ENCODE measurements at places on chromosomes 2 and 18.

GRCh38 chr18:12895014-12895413 lies 11.0 kb upstream of the PTPN2 start:
- no peak for DNase-seq

GRCh38 chr18:3060667-3061580 lies 48.0 kb upstream of the LPIN2 start:
- DNase-seq = no peak

DNA sequence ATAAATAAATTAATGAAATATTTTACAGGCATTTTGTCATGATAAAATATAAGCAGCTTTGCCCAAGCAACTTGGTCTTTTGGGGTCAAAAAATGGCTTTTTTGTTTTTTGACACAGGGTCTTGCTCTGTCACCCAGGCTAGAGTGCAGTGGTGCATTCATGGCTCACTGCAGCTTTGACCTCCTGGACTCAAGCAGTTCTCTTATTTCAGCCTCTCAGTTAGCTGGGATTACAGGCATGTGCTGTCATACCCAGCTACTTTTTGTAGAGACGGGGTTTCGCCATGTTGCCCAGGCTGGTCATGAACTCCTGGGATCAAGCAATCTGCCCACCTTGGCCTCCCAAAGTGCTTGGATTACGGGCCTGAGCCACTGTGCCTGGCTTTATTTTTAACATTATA lies 51.0 kb downstream of the ABI2 start:
- DNase-seq = no peak

GRCh38 chr2:199469514-199470360 lies 12.0 kb upstream of the SATB2 start:
- no peak for DNase-seq

GRCh38 chr18:75264926-75265597 lies 54.5 kb downstream of the TSHZ1 start:
- no peak for DNase-seq

DNA sequence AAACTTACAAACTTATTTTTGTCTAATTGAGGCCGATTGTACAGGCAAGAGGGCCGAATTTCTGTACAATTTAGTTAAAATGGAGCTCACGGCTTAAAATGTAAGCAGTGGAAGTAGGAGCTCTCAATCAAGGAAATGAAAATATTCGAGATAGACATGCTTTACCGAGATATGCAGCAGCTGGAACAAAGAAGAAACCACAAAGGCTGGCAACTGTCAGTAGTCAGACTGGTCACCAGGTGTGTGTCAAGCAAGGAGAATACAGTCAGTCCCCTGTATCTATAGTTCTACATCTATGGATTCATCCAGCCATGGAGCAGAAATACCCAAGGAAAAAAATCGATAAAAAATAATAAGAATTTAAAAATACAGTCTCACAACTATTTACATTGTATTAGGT lies 122.6 kb downstream of the WDSUB1 start:
- DNase-seq = no peak

DNA sequence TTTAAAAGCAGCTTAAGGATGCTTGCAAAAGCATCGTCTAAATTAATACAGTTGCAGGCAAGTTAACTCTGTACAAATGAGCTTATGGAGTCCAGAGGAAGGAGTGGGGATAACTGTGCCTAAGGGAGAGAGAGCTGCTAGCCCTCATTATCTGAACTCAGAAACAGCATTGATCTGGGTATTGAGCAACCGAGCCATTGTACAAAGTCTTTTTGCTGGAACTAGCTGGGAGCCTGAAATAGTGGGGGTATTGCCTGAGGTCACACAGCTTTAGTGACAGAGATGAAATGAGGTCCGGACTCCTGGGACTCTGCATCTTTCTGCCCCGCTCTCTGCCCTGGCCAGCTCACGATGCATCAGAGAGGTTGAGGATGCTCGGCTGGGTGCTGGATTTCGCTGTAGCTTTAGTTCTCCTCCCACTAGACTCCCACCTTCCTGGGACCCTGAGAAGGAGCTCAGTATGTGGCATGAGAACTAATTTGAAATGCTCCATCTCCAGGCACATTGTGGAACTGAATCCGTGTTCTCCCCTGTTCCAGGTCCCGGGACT lies 67.5 kb upstream of the ATG16L1 start:
- DNase-seq = no peak

- no peak for DNase-seq
Measured at GRCh38 chr2:130393318-130393910, 37.6 kb downstream of the PTPN18 start.

GRCh38 chr2:146916914-146917313 lies 927.9 kb upstream of the ACVR2A start:
- DNase-seq = no peak

GRCh38 chr2:70043252-70043875 lies 43.9 kb upstream of the PCBP1 start:
- DNase-seq = no peak

GRCh38 chr18:22558945-22559385 lies 141.2 kb upstream of the CTAGE1 start:
- DNase-seq = no peak

GRCh38 chr18:59961070-59961469 lies 61.3 kb downstream of the PMAIP1 start:
- no peak for DNase-seq

DNA sequence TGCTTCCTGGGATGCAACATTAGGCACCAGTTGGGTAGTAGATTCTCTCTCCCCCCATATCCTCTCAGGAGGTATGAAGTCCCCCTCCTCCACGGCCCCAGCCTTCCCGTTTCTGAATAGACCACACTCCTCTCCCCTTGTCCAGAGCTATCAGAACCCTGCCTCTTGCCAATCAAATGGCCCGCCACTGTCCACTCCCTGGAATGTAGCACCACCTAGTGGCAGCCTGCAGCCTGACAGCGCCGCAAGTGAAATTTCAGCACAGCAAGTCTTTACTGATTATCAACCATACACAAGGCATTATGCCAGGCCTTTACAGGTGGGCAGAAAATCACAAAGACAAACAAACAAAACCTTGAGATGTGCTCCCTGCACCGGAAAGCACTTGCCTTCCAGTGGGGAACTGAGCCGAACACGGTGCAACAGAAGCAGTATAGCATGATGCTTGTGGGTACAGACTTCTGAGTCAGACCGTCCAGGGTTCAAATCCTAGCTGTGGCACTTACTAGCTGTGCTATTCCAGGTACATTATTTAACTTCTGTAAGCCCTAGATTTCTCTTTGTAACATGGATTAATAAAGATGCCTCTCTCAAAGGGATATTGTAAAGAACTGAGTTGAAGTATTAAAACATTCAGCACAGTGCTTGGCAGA lies 174.0 kb downstream of the SMAD2 start:
- peak; percentile 27 for DNase-seq

DNA sequence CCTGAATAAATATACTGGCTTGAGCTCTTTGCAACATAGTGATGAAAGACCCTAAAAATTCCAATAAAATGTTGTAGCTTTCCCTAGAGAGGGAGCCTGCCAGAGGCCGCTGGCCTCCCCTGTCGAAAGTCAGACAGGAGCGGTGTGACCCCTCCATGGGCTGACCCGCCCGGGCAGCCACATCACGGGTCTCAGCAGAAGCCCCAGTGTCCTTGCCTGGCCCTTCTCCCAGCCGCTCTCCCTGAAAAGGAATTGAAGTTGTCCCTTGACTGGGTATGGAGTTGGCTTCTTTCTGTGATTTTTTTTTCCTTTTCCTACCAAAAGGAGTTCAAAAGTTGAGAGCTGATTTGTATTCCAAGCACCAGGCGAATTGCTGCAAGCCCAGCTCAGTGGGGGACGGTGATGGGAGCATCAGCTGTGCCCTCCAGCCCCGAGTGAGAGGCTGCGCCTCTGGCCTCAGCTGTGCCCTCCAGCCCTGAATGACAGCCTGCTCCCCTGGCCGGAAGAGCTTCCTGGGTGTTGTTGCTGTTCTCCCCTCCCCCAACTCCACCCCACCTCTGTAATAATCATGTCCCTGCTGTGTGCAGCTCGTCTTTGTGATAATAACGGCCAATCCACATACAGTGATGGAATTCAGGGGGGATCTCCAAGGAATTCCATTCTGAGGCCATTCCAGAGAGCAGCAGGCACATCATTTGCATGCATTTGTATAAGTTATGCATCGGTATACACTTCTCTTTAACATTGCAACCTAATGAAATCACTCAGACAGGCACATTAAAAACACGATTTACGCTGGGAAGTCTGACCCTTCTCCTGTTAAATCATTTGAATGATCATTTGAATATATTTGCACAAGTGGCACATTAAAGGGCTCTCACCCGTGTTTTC lies 501.0 kb downstream of the EIPR1 start:
- no peak for DNase-seq

DNA sequence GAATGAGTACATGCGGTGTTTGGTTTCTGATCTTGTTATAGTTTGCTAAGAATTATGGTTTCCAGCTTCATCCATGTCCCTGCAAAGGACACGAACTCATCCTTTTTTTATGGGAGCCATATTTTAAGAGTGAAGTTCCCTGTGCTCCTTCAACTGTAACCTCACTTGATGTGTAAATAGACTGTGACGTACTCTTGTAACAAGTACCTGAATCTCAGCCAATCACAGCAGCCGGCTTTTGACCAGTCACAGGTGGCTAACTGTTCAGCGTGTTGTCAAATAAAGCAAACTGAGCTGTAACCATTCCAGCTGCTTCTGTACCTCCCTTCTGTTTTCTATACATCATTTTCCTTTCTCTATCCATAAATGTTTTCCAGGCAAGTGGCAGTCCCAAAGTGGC lies 774.3 kb upstream of the HS6ST1 start:
- no peak for DNase-seq

- no peak for DNase-seq
Measured at GRCh38 chr2:176490061-176490861, 221.0 kb downstream of the MTX2 start.

DNA sequence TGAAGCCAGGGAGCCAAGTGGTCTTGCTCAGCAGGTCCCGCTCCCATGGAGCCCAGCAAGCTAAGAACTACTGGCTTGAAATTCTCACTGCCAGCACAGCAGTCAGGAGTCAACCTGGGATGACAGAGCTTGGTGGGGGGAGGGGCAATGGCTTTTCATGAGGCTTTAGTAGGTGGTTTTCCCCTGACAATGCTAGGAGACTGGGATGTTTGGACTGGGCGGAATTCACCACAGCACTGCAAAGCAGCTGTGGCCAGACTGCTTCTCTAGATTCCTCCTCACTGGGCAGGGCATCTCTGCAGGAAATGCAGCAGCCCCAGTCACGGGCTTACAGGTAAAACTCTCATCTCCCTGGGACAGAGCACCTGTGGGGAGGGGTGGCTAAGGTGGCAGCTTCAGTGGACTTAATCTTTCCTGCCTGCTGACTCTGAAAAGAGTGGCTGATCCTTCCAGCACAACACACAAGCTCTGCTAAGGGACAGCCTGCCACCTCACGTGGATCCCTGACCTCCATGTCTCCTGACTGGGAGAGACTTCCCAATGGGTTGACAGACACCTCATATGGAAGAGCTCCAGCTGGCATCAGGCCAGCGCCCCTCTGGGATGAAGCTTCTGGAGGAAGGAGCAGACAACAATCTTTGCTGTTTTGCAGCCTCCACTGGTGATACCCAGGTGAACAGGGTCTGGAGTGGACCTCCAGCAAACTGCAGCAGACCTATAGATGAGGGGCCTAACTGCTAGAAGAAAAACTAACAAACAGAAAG lies 349.7 kb upstream of the ST6GAL2 start:
- DNase-seq = no peak

- no peak for DNase-seq
Measured at GRCh38 chr2:173978447-173978846, 13.3 kb upstream of the SP3 start.

DNA sequence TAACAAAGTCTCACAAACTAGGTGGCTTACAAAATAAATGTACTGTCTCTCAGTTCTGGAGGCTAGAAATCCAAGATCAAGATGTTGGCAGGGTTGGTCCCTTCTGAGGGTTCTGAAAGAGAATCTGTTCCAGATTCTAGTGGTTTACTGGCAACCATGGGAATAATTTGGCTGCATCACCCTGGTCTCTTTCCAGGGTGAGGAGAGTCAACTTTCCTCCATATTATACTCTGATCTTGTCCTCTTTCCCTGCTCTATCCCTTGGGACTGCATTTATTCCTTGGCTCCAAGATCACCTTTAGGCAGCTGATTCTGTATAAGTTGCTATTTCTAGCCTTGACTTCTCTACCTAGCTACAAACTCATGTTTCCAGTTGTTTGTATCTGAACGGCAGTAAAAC lies 35.2 kb downstream of the SLC40A1 start:
- DNase-seq = no peak

- DNase-seq = no peak
Measured at GRCh38 chr18:22613788-22614187, 196.1 kb upstream of the CTAGE1 start.

DNA sequence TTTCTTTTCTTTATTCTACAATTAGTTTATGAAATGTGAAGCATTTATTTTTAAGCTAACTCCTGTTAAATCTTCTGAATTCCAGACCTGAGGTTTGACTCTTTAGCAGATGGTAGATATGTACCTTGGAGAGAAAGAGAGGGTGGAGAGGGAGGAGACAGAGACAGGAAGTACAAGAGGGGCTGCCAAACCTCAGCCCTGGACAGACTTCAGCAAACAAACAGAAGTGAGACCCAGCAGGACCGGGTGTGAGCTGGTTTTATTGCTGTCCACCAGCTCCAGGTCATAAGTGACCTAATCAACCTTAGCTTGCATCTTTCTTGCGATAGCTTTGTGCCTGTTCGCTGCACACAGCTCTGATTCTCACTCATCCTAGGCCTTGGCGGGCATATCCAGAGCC lies 168.6 kb downstream of the CNTNAP5 start:
- DNase-seq = no peak

GRCh38 chr2:102261467-102262135 lies 49.8 kb upstream of the IL1RL1 start:
- no peak for DNase-seq

GRCh38 chr2:72745679-72746368 lies 80.0 kb downstream of the EXOC6B start:
- DNase-seq = no peak

GRCh38 chr2:127451981-127452380 lies 33.8 kb downstream of the PROC start:
- DNase-seq = no peak

DNA sequence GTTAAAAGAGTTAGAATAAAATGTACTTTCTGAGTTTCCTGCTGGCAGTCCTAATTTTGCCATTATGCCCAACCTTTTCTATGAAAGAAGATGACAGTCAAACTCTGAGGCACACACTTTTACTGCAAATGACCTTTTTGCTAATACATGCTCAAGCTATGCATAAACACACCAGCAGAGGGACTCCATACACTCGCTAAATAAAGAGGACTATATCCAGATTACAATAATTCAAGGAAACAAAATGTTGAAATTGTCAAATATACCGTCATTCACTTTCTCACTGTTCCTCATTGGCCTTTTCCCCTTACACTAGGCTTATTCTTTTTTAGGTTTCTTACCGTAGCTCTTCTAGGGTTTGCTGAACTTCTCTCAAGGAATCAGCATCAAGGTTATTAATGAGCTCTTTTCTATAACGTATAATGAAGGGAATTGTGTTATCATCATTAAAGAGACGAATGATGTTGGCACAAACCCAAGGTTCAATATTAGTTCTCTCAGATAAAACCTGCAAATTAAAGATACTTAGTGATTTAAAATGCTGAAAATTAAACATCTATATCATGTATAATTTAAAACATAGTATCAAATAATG lies 25.7 kb downstream of the SRBD1 start:
- DNase-seq = no peak

Measured in stimulated activated CD4-positive, alpha-beta T cell treated with anti-CD3 and anti-CD28 coated beads, Interleukin-1b, Interleukin-23, amount 100 ng/mL, for 4 hours (primary cell).